ENCODE measurements at places on chromosomes 16 and 17.

DNA sequence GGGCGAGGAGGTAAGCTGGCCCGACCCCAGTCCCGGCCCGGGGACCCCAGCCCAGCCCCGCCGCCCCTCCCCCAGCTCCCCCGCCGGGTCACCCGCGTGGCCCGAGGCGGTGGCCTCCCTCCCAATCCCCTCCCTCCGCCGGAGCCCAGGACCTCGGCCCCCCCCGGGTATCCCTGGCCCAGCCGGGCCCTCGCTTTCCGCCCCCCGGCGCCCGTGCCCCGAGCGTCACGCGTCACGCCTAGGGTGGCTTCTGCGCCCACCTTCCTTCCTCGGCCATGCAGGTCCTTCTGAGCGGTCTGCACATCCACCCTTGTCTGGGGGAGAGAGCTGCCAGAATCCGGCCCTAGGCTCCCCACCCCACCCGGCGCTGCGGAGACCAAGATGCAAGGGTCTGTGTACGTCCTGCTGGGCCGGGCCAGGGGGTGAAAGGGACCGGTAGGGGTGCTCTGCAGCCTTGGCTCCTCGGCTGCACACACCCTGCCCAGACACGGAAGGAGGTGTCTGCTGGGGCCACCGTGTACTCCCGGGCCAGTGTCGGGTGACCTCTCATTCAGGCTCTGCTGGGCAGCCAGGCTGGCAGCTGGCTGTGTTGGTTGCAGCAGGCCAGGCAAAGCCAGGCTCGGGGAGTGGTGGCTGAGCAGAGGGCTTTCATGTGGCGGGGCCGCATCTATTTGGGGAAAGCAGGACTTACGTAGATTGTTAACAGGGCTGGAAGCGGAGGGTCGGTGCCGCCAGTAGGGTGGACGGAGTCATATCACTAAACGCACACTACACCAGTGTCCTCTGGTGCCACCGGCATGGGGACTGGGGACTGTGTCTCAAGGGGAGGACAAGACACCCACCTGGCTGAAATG is 754 bp downstream of the RAB11FIP4 start:
- no peak for DNase-seq

DNA sequence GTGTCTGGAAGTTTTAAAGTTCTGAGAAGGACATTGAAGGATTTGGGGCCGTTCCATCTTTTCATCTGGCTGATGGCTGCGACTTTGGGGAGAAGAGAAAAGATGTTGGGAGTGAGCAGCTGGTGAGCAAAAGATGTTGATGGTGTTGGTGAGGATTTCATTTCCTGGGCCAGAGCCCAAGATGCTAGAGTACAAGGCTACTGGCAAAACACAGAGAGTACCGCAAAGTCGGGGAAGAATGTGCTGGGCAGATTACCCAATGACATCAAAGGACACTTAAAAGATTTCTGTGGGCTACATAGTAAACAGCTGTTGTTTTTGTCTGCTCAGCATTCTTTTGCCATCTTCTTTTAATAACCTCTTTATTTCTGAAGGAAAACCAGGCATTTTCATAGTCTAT is 49.4 kb upstream of the GAS7 start:
- DNase-seq, result no peak

DNA sequence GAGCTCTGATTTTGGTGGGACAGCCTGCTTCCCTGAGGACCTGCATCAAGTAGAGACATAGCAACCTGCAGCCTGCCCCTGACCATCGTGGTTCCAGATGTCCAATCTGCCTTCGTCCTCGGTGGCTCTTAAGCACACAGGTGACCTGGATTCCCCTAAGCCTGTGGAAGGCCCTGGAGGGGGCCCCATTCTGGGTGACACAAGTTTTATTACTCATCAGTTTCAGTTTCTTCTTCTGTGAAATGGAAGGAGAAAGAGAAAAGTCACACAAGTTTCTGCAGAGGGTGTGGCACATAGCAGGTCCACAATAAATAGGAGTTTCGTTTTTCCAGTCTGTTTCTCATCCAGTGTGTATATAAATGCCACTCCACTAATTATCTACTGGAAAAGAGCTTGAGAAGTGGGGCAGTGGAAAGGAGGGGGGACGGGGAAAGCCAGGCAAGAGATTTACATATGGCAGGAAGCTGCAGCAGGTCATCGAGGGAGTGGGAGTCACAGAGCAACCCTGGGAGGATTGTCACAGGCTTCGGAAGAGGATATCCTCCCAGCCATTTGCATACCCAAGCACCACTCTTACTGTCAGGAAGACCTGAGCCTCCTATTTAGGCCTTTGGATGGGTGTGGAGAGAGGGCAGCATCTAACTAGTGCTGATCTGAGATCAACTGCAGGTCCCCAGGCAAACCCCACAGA is 10.0 kb upstream of the NOS2 start:
- no peak for DNase-seq

DNA sequence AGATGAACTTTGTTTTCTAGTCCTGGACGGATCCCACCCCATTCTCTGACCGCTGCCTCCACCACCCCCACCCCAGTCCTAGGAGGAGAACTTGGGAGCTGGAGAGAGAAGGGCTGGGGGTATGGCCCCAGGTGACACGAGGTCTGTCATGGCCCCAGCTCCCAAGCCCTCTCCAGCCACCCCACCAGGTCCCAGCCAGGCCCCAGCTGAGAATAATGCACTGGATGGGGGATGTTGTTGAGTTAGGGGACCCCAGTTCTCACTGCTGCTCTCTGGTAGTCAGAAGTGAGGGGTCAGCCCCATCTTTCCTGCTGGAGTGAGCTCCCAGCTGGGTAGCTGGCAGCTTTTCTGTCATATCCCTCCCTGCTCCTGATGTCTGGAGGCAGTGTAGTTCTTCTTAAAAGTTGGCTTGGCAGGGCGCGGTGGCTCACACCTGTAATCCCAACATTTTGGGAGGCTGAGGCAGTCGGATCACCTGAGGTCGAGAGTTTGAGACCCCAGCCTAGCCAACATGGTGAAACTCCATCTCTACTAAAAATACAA is 4.6 kb upstream of the COL1A1 start:
- DNase-seq, result no peak

DNA sequence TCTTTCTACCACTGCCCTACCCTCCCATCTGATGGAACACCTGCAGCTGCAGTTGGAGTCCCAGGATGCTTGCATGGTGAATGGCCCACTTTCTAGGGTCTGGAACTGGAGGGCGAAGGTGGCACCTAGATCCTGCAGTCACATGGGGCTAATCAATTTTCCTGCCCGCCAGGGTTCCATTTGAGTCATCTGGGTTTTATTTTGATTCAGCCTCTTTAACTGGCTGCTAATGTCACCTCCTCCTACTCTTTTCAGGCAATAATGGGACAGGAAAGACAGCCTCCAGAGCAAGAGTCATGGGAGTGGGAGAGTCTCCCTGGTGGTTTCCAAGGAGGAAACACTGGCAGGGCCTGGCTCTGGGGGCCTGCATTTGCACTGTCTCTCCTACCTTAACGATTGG is 3.8 kb upstream of the TBKBP1 start:
- no peak for DNase-seq
